ENCODE measurements at places on chromosomes 12 and 14.

DNA sequence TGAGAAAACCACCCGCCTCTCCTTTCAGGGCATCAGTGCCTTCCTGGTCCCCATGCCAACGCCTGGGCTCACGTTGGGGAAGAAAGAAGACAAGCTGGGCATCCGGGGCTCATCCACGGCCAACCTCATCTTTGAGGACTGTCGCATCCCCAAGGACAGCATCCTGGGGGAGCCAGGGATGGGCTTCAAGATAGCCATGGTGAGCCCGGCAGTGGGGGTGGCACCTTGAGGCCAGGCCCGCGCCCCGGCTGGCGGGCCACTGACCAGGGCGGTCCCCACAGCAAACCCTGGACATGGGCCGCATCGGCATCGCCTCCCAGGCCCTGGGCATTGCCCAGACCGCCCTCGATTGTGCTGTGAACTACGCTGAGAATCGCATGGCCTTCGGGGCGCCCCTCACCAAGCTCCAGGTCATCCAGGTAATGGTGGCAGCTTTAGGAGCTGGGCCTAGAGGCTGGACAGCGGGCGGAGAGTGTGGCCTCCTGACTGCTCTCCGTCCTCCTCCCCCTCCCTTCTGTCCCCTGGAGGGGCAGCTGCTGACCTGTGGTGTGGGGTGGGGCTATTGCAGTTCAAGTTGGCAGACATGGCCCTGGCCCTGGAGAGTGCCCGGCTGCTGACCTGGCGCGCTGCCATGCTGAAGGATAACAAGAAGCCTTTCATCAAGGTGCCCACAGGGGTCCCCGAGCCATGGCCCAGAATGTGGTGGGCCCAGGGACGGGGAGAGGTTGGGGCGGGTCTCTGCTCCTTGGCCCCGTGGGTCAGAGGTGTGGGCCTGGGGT lies 12.8 kb downstream of the ACADS start:
- no peak for DNase-seq

- DNase-seq, result no peak
These were observed 35.5 kb downstream of the CCDC92 start for GRCh38 chr12:123936956-123937706.

DNA sequence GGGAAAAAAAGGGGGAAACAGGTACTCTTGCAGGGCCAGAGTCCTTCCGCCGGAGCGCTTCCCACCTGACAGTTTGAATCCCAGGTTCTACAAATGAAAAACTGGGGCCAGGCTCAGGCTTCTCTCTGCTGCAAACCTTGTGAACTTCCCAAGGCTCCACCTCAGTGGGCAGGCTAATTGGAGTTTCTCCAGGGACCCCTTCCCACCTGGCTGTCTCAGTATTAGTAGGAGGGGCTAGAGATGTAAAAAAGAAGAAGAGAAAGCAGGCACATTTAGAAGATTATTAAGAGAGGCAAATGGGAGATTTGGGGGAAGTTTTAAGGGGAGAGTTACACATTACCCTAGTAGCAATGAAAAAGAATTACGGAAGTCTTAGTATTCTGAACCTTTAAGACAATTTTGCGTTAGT lies 20.0 kb upstream of the CLEC2D start:
- DNase-seq, result no peak

DNA sequence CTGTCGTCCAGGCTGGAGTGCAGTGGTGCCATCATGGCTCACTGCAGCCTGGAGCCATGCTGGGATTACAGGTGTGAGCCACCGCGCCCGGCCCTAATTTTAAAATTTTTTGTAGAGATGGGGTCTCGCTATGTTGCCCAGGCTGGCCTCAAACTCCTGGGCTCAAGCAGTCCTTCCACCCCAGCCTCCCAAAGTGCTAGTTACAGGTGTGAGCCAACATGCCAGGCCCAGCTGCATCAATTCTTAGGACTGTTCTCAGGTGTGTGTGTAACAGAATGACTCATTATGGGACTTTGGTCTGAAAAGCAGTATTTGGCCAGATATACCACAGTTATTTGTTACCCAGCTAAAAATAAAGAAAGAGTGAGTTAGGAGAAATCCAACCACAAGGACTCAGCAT lies 17.4 kb downstream of the LETMD1 start:
- DNase-seq, result no peak

DNA sequence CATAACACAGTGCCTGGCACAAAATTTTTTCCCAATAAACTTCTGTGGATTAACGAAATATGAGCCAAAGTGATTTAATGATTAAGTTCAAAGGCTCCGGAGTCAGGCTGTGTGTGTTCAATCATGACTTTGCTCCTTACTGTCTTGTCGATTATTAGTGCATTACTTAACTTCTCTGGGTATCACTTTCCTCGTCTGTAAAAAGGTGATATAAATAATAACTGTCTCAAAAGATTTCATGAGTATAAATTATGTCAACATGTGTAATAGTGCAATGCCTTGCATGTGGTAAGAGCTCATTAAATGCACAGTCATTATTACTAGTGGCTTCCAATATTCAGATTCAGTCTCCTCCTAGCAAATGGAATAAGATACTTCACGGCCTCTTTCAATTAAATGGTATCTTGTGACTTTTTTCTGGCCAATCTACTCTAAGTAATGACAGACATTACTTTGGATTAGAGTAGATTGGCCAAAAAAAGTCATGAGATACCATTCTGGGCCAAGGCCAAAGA lies 6.8 kb upstream of the IFNG start:
- DNase-seq, result no peak

- peak; percentile 44 for DNase-seq
These were observed 46.0 kb downstream of the MYO1H start for GRCh38 chr12:109393437-109394345.

GRCh38 chr12:46158501-46158900 lies 110.3 kb downstream of the SLC38A1 start:
- no peak for DNase-seq

- no peak for DNase-seq
These were observed 121.8 kb upstream of the PLXNC1 start for GRCh38 chr12:94026596-94026995.

DNA sequence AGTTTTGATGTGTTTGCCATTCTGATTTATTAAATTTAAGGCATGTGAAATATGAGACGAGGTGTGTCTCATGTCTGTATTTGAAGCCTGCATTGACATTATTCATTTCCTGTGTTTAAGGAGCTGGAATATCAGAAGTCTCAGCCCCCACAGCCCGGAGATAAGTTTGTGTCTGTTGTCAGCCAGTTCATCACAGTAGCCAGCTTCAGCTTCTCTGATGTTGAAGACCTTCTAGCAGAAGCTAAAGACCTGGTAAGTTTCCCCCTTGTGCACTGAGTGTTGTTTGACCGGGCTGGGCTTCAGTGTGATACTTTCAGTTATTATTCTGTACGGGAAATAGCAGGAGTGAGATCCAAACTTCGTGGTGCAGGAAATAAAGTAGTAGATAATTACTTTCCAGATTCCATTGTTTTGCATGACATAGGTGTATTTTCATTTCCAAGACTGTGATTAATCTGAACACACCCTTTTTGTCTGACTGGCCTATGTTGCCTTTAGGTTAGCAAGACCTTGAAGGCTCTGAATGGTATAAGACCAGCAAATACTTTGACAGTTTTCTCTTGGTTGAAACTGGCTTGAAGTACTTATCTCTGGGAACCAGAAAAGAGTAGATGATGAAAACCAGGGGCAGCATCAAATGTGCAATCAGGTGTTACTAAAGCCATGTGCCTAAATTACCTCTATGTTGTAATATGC lies 101.5 kb downstream of the GPR135 start:
- DNase-seq, result peak; percentile 68

DNA sequence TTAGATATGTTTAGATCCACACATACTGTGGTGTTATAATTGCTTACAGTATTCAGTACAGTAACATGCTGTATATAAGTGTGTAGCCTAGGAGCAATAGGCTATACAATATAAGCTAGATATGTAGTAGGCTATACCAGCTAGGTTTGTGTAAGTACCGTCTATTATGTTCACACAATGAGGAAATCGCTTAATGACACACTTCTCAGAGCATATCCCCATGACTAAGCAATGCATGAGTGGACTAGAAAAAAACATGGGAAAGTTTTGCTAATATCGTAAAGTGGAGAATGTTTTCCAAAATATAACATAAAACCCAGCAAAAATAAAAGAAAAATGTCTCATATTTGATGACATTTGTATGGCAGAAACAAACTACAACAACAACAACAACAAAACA lies 27.3 kb downstream of the AKAP3 start:
- DNase-seq, result no peak

- DNase-seq, result no peak
These were observed 64.5 kb downstream of the FOXG1 start for GRCh38 chr14:28831126-28831525.

- DNase-seq, result no peak
These were observed 80.0 kb upstream of the SLC8A3 start for GRCh38 chr14:70268760-70269159.

GRCh38 chr12:42396473-42397259 lies 70.7 kb downstream of the PPHLN1 start:
- peak; percentile 3 for DNase-seq

DNA sequence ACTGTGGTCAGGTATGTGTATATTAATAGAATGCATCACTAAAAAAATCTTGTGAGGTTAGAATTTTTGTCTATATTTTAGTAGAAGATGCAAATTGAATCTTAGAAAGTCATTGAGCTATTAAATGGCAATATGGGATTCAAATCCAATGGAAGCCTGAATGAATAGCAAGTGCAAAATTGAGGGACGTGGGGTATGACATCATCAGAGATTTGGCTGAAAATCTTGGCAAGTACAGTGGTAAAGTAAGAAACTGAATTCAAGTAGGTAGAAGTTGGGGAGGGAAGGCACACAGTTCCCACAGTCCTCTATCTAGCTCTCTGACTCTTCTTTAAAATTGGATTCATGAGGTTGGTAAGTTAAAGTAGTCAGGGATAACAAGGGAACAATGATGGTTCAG lies 97.4 kb upstream of the SSTR1 start:
- DNase-seq, result no peak

- peak; percentile 87 for DNase-seq
These were observed 103.8 kb downstream of the SLC16A7 start for GRCh38 chr12:59699421-59700152.

DNA sequence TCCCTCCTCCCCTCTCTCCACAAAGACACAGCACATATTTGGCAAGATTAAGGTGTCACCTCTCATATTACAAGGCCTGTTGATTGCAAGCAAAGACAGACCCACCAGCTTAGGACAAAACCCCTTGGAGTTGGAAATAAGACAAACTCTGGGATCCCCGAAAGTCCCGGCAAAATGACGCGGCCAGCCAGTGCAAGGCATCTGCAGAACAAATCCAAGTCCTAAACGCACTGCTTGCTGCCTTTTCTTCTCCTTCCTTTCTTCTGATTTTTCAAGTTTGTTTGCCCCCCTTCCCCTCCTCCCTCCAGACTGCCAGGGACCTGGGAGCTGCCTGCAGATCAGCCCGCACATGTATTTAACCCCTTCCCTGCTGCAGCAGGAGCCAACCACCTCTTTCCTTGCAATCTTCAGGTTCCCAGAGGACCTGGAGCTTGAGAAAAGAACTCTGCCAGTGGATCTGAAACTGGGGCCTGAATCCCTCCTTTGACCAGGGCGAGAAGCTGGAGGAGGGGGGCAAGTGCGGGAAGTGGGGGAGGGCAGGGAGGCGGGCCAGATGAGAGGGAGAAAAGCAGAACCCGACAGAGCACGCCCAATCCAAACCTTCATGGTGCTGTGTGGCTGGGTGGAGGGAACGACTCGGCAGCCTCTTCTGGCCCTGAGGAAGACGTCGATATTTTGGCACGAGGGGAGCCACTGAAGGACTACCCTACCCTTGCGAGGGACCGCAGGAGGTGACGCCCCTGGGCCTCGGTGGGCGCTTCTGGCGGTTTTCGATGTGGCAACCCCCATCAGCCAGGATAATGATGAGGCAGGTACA lies 2.0 kb upstream of the NTF3 start:
- peak; percentile 33 for DNase-seq

DNA sequence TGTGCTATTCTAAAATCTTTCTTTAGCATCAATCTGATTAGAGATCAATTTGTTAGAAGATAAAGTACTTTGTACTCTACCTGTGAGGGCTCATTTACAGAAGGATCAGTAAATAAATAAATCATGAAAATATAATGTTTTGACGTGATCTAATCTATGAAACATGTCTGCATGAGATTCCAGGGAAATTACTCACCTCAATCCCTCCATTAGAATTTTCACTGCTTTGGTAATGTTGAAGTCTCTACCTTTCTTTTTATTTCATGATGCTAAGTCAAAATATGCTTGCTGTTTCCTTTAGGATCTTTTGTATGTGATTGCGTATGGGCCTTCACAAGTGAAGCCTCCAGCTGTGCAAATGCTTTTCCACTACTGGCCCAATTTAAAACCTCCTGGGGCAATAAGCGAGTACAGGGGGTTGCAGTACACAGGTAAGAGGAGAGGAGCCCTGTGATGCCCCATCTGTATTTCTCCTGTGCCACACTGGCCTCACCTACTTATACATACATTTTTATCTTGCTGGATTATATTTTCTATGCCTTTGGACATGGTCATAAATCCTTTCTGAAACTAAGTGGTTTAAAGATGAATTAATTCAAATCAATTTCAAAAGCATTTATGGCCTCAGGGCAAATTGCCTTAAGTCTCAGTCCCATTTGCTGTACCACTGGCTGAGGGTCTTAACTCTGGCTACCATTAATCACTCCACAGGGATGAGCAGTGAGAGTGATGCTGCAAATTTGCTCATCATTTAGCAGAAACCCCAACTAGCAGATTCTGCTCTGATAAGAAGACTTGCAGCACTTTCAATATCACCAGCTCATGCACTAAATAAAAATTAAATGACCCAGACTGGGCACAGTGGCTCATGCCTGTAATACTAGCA lies 66.4 kb downstream of the UNC79 start:
- DNase-seq, result no peak

DNA sequence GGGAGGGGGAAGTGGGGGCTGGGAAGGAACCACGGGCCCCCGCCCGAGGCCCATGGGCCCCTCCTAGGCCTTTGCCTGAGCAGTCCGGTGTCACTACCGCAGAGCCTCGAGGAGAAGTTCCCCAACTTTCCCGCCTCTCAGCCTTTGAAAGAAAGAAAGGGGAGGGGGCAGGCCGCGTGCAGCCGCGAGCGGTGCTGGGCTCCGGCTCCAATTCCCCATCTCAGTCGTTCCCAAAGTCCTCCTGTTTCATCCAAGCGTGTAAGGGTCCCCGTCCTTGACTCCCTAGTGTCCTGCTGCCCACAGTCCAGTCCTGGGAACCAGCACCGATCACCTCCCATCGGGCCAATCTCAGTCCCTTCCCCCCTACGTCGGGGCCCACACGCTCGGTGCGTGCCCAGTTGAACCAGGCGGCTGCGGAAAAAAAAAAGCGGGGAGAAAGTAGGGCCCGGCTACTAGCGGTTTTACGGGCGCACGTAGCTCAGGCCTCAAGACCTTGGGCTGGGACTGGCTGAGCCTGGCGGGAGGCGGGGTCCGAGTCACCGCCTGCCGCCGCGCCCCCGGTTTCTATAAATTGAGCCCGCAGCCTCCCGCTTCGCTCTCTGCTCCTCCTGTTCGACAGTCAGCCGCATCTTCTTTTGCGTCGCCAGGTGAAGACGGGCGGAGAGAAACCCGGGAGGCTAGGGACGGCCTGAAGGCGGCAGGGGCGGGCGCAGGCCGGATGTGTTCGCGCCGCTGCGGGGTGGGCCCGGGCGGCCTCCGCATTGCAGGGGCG lies at the start of gene GAPDH:
GAPDH (plus strand) TSS at position 595 of the 772 bp plus-strand sequence. CDS start 316 bp downstream, outside the sequence.
- peak; percentile 99 for DNase-seq

DNA sequence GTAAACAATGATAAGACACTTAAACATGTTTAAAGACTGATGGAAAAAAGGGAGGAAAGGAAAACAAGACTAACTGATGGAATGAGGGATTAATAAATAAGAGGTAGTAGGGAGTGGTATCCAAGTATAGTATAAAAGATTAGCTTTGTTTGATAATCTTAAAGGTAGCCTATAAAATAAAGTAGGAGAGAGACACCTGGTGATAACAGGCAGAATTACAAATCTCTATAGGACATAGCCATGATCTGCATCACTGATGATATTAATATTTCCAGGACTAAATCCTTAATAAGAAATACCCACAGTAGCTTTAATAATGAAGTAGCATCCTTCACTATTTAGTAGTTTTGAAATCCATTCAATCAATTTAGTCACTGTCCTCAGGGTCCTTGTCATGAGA lies 30.4 kb downstream of the DLGAP5 start:
- peak; percentile 45 for DNase-seq

Data from fibroblast of skin of right biceps (primary cell).